ENCODE measurements at places on chromosomes 6 and 20.
A peak's percentile ranks its signal among the peaks of the same experiment; 100 is the strongest.

GRCh38 chr6:140485740-140486449 is 1111.4 kb upstream of the CITED2 start:
- DNase-seq, result peak; percentile 8

GRCh38 chr20:32941155-32941885 is 62.9 kb downstream of the SUN5 start:
- no peak for DNase-seq

- DNase-seq, result no peak
These were observed 135.3 kb downstream of the ZFAND3 start for GRCh38 chr6:37954791-37955190.

DNA sequence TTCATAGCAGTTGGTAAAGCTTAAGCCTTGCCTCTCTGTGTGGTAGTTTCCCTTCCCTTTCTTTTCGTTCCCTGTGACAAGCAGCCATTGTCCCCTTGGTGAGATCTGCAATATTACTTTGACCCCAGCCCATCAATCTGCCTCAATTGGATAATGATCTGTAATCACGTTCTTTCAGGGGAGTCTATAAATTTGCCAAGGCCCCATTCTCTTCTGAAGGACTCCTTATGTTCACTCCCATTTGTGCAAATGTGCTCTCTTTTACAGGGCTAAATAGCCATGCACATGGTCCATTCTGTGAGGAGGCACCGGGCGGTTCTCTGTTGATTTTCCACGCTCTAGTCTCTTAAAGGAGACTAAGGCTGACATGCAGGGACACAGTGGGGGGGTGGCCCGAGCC is 660.4 kb upstream of the SLC35B3 start:
- no peak for DNase-seq

DNA sequence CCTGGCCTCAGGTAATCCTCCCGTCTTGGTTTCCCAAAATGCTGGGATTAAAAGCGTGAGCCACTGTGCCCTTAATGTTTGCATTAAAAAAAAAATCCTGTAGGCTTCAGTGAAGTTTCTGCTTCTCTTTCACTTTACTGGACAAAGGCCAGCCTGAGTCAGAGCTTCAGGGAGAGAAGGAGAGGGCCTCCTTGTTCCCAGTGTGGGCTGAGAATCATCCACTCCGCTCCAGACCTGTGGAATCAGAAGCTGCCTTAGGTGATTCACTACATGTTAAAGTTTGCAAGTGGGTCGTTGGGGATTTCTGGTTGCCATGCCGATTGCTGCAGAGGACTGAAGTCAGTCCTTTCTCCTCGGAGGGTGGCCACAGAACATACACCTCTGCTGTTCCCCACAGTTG is 113.3 kb upstream of the EEF1E1 start:
- no peak for DNase-seq

DNA sequence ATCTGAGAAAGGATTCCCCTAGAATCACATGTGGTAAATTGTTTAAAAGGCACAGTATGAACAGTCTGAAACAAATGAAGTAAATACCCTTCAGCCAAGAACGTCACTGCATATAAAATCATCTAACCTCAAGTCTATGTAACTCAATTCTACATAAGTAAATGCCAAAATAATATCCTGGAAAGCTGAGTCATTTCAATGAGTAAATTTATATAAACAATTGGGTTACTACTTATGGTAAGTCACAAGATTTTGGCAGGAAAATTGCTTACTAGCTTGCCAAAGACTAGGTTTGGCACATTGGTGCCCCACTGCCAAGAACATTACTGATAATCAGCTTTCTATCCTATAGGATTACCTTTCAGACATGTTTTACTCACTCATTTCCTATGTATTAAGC is 8.4 kb downstream of the GMDS start:
- DNase-seq, result no peak

DNA sequence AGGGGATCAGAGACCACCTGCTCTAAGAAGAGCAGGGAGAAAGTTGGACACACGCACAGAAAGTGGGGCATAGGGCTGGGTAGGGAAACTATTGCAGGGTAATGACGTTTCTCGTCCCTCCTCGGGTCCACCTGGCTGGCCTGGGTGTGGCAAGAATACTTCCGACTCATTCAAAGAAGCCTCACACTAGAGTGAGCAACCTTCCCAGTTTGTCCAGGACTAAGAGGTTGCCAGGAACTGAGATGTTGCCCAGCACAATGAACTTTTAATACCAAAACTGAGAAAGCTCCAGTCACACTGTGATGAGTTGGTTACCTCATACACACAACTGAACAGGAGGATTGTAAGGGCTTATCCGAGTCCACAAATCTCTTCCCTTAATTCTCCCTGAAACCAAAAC is 74.5 kb upstream of the ADGRF1 start:
- DNase-seq, result no peak
